NCI-H1436 treated with DMSO at 0.1 percent for 48 hours (cell line): ENCODE measurements at places on chromosomes 2 and 18.

DNA sequence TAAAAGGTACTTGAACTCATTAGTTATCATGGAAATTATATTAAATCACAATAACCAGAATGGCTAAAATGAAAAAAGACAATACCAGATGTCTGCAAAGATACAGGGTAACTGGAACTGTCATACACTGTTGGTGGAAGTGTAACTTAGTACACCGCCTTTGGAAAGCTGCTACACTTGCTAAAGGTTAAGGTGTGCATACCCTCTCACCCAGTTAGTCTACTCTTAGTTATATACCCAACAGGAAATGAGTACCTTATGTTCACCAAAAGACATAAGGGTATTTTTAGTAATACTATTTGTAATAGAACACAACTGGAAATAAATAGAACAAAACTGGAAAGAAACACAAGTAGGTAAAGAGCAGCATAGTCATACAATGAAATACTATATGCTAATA is 155.8 kb upstream of the THUMPD2 start:
- DNase-seq: no peak

DNA sequence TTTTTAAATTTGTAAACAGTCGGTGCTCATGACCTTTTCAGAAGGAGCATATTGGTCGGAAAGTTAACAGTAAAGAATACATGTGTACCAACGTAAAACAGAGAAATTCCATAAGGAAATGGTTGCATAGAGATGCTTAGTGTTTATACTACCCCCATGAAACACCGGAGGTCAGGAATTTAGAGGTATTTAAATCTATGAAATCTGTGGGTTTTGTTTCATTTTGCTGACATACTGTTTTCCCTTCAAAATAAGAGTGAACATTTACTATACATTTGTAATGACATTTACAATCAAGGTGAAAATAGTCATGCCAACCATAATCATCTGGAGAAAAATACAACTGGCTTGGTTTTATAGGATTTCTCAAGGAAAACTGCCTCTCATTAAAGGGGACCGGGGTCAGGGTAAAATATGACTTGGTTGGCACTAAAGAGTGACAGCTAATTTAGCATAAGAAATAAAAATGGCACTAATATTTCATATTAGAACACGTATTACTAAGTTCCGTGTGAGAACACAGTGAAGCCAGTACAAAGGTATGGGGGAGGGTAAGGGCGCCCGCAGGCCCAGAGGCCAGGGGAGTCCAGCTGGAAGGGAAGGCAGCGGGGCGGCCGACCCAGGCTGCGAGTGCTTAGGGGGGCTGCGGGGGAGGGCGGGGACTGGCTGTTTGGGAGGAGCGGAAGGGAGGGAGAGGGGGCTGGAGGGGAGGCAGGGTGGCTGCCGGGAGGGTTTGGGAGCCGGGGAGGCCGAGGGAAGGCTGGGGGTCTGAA is 1.1 kb upstream of the RNU4ATAC start:
- DNase-seq: no peak

- no peak for DNase-seq
Observed at GRCh38 chr2:121129692-121130091, 155.3 kb downstream of the TFCP2L1 start.

- no peak for DNase-seq
Observed at GRCh38 chr2:228446734-228447133, 265.2 kb upstream of the SPHKAP start.

DNA sequence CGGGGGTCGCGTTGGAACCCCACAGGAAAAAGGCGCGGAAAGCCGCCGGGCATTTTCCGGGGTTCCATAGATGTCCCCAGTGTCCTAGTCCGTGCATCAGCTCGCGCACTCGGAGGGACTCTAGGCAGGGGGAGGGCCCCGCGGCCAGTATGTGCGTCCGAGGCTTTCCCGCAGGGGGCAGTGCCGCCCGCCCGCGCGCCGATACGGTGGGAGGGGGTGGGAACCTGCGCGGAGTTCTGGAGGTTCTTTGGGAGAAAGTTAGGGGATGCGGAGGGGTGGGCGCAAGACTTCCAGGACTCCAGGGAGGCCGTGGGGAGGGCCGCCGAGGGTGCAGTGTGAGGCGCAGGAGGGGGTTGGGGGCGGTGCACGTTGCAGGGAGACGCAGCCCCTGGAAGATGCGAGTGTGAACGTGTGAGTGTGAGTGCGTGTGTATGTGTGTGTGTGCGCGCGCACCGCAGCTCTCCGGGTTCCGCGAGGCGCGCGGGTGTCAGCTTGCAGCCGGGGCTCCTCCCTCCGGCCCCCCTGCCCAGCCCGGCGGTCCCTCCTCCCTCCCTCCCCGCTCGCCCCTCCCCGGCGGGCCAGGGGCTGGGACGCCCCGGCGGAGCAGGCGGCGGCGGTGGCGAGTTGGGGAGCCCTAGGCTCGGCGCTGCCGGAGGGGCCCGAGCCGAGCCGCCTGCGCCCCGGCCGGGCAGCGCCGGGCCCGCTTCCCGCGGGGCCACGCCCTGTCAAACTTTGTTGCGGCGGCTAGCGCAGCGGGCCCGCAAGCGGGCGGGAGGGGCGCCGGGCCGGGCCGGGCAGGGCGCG is at the start of gene TCF7L1:
TSS of gene TCF7L1 (plus strand) at position 559 of the 804 bp plus-strand sequence. CDS start 293 bp downstream, outside the sequence.
- no peak for DNase-seq

DNA sequence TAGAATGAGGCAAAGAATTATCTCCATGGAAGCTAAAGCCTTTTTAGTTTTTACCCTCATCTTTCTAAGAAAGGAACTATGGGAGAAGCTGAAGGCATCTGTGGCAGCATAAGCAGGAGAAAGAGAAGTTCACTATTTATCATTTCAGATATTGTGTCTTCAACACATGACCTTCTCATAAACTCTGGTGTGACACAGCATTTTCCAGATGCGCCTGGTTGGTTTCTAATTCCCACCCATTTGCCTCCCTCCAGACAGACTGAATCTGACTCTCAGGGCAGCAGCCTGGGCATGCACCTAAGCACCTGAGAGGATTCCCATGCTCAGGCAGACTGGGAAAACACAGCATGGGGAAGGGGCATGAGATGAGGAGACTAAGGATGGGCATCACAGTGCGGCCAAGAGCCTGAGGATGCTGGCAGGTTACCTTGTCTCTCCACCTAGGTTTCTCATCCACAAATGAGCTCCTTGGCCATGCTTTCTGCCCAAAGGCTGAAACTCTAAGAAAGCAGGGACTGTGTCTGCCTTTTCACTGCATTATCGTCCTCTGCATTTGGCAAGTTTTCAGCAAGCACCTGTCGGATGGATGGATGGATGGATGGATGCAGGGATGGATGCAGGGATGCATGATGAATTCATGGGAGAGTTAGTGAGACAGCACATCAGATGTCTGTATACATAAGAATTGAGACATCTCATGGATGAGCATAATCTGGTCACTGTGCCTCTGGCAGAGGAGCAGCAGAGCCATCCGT is 28.8 kb upstream of the SULT1C4 start:
- no peak for DNase-seq

GRCh38 chr2:160220545-160221009 is 20.5 kb upstream of the ITGB6 start:
- no peak for DNase-seq

DNA sequence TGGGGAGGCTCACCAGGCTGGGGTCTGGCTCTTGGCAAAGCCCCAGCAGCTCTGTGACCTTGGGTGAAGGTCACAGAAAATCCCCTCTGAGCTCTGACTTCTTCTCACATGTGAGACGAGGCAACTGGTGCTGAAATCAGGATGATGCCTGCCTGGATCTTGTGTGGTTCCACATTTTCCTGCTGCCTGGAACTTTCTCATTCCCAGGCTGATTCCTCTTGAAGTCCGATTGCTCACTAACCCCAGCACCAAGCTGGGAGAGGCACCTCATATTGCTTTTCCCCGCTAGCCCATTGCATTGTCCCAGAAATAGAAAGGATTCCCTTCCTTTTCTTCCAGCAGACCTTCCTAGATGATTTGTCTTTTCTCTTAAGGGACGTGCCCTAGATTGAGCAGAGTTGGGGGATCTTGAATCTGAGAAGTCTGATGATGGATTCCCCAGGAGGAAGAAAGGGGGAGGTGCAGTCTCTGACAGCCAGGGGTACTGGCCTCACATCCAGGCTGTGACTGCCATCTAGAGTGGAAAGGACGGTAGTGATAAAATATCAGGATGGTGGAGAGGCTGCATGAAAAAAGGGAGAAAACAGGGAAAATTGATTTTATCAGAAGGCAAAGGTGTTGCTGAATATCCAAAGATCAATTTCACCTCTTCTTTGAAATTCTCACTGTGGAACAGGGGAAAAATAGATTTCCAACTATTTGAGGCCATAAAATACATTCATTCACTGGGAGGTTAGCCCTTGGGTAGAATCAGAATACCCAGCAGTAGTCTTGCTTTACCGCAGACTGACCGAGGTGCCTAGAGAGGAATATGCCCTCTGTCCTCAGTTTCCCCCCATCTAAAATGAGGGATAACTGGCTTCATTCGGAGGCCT is 96.3 kb downstream of the FAM210A start:
- no peak for DNase-seq

- DNase-seq: no peak
Observed at GRCh38 chr18:42305869-42306593, 351.0 kb downstream of the PIK3C3 start.
